ENCODE measurements at places on chromosomes 5 and 9. TPM values are rescaled to one million over a fixed set of nuclear protein-coding genes. Genes with fewer than 3 reads are reported as not detected.

GRCh38 chr5:160614136-160614535 is 192.5 kb downstream of the PTTG1 start:
- no peak for DNase-seq
- no peaks in the 10 kb centered on the region for H3K4me1 ChIP-seq
- no peak overlapping the region for H3K4me3 ChIP-seq
- H3K27ac ChIP-seq: no peak overlapping the region
- no peaks in the 10 kb centered on the region for H3K36me3 ChIP-seq
- no peaks in the 10 kb centered on the region for H3K27me3 ChIP-seq

OR1J2 gene
- total RNA-seq: not detected

DNA sequence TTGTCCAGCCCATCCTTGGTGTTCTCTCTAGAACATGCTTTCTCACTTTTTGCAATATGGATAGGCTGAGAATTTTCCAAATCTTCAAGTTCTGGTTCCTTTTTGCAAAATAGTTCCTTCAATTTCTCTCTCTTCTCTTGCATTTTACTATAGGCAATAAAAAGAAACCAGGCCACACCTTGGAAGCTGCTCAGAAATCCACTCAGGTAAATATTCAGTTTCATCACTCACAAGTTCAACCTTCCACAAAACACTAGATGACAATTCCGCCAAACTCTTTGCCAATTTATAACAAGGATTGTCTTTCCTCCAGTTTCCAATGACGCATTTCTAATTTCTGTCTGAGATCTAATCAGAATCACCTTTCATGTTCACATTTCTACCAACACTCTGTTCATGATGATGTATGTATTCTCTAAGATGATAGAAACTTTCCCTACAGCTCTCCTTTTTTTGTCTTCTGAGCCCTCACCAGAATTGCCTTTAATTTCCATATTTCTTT is 204.2 kb upstream of the PIK3R1 start:
- DNase-seq: no peak
- no peak overlapping the region for H3K4me3 ChIP-seq
- no peaks in the 10 kb centered on the region for H3K4me1 ChIP-seq
- peaks cover 3% of the 10 kb centered on the region for H3K36me3 ChIP-seq
- no peak overlapping the region for H3K27ac ChIP-seq

DNA sequence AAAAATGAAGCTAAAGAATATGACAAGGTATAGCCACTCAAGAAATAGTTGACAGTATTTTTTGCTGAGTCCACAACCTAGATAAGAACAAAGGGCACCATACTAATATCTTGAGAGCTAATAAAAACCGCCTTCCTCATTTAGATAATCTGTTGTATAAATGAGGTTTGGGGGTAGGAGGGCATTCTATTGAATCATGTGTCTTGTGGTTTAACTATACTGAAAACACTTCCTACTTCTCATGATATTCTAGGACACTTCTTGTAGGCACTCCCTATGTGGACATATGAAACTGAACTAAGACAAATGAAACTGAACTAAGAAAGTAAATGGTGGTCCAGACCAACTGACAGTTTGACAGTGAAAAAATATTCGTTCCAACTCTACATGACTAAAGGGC is 1268.5 kb upstream of the C9orf72 start:
- peaks cover 3% of the 10 kb centered on the region for H3K27me3 ChIP-seq
- H3K27ac ChIP-seq: no peak overlapping the region
- DNase-seq: no peak
- no peak overlapping the region for H3K4me3 ChIP-seq

- DNase-seq: no peak
- no peak overlapping the region for H3K4me3 ChIP-seq
- H3K27me3 ChIP-seq: peaks cover 6% of the 10 kb centered on the region
Observed at GRCh38 chr9:93045521-93045920, 13.0 kb upstream of the SUSD3 start.

Measured in type B pancreatic cell (in vitro differentiated cells).